ENCODE measurements at places on chromosomes 1 and 21.

- peak; percentile 69 for DNase-seq
Measured at GRCh38 chr1:41842993-41843755, 75.5 kb downstream of the HIVEP3 start.

DNA sequence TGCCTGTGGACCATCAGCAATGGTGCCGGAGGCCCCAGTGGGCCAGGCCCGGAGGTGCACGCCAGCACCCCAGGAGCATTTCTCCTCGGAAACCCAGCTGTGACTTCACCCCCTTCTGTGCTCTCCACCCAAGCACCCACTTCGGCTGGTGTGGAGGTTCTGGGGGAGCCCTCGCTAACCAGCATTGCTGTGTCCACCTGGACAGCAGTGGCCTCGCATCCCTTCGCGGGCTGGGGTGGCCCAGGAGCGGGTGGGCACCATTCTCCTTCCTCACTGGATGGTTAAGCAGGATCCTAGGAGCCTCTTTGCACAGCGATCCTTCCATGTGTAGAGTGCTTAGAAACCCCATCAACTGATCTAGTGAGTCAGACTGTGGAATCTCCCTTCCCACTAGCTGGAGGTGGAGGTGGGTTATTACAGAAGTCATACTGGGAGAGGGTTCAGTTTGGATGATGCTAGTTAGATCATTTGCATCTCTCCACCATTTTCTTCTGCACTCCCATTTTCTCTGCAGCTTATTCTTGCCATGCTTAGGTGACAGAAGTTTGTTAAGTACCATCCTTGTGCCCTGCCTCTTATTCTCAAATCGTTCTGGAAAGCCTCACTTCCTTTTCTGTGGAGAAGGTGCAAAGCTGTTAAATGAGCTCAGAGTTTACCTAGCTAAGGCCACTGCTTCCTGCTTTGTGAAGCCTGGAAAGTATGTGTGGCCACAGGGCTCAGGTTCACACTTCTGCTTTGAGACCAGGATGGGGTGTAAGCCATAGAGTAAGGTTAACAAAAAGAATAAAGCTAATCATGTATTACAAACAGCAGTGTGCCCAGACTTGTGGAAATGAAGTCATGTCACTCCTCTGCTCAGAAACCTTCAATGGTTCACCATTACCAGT is 32.3 kb downstream of the TBX19 start:
- no peak for DNase-seq

DNA sequence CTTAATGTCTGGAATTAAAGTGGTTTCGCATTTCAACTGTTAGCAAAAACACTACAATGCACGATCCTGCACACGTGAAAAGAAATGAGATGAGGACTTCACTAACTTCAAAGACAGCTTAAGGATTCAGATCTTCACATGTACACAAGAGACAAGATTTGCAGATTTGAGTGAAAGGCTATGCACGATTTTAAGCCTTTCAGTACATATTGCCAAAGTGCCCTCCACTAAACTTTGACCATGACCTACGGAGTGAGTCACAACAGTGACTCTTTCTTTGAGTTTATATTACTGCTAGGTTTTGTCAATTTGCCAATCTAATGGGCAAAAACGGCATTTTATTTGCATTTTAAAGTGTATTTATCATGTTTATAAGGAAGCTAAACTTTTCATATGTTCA is 41.2 kb upstream of the CR1L start:
- peak; percentile 5 for DNase-seq

DNA sequence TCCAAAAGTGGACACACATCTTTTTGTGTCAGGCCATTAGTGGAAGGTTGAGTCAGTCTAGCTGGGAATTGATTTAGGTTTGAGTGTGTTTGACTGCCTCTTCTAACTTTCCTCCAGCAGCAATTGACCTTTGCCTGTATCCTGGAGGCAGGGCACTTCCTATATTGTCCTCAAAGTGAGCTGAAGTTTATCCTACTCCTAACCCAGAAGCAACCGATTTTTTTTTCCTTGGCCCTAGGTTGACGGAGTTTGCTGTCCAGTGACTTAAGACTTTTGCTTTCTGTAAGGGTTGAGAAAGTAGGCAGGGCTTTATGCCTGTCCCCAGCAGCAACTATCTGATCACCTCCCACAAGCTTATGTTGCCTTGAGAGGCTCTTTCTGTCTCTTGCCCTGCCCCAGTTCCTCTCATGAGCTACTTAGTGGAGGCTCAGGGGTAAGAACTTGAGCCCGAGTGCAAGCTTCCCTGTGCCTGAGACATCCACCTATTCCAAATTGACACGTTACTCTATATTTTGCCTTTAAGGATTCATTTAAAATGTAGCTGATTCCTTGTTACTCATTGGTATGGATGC is 30.9 kb downstream of the SLC35F3 start:
- DNase-seq: no peak

DNA sequence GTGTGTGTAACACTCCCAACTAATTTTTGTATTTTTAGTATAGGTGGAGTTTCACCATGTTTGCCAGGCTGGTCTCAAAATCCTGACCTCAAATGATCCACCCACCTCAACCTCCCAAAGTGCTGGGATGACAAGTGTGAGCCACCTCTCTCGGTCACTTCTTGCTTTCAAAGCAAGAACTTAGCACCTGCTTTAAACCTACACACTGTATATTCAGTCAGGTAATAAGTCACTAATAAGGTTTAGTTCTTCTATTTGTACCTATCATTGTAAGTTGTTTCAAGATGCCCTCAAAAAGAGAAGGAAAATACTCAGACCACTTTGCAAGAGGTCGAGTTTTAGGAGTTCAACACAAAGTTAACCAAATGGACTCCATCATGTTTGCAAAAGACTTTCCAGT is 431.3 kb downstream of the MRPL39 start:
- no peak for DNase-seq

DNA sequence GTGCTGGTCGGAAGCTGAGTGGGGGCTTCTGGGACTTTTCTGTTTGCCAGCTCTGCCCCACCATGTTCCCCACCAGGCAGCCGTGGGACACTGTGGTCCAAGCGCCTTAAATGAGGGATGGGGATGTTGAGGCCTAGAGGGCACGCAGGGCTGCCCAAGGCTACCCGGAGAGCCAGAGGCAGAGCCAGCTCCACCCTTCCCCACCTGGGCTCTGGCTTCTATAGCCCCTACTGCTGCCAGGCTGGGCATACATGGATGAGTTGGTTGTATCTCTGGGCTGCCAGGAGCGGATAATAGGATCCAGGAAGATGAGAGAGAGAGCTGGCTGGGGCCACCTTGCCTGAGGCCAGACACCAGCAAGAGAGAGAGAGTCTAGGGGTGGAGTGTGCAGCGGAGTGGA is 49.4 kb downstream of the PTPRU start:
- DNase-seq: no peak

DNA sequence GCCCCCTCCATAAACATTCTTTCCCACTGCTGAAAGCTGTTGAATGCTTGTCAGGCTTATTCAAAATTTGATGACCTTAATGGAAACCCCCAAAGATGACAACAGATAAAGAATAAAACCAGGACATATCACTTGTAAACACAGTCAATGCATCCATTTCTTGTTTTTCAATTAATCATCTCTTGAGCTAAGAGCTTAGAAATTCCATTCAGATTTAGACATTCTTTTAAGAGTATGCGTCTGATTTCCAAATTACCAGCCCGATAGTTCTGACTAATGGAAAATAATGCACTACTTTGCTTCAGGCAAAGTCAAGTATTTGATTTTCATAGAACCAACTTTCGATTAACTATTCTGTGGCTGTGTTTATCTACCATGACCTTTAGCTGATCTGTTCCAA is 100.6 kb upstream of the RUNX1 start:
- DNase-seq: no peak

GRCh38 chr1:14136881-14137280 is 436.9 kb downstream of the PRDM2 start:
- no peak for DNase-seq

DNA sequence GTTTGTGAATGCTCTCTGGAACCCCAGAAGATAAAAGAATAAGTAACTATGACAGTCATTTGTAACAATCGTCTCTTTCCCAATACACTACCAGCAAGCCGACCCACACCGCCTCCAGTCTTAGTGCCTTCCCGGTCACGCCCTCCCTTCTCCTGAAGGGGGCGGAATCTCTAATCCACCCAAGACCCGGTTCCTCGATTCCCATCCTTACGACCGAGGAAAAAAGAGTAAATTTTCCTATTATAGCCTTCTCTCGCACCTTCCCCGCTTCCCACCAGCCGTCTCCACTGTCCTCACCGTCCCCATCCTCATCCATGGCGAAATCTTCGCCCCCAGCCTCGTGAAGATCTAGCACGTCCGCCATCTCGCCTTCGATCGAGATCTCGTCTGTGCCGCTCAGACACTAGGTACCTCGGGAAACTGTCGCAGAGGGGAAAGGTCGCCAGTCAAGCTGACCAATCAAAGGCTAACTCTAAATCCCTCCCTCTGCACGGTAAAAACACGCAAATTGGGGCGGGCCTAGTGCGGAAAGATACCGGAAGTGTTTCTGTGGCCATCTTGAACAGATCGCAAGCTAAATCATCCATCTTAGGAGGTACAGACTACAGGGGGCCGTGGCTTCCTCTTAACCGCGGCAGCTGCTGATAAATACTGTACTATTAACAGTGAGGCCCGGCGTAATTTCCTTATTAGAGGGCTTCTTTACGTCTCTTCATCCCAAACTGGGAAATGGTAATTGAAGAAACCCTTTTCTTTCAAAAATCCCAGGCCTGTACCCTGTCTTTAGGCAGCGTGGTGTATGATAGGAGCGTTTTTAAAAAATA is at the start of gene RBM8A:
Gene RBM8A (minus strand): TSS at position 422 of the 824 bp plus-strand sequence. CDS start 58 bp downstream, at position 364.
- DNase-seq: peak; percentile 98

DNA sequence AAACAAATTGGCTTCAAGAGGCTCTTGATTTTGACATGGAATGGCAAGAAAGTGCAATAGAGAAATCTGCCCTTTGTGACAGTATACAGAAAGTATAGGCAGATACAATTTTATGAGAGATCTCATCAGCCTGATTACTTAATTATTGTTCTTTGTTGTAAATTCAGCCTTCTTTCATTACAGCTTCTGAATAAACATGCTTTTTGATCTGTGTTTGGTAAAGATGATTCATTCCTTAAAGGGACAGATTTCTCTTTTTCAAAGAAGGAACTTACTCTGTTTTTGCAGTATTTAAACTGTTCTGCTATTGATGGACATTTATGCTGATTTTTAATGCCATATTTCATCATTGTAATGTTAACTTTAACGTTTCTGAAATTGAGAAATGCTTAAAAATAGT is 13.7 kb upstream of the MPC2 start:
- no peak for DNase-seq

DNA sequence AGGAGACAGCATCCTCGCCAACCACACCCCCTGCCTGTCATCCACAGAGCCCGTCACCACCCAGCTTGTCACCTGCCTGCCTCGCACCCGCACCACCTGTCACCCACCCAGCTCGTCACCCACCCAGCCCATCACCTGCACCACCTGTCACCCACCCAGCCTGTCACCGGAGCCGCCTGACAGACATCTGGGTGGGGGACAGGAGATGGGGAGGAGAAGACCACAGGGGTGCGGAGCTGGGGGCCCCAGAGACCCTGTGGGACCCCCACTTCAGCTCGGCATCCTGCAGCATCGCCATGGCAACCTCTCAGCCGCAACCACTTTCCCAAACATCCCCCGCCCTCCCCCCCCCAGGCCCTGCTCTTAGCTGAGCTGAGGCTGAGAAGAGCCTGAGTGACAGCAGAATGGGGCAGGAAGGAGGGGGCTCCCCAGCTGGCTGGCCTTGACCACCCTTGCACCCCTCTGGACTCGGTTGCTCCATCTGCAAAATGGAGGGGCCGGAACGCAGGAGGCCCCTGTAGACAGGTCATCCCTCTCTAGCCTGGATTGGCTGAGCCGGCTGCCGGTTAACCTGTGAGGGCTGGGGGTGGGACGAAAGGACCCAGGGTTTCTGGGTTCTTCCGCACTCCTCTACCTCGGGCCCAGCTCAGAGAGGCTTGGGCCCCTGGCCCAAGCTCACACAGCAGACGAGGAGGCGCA is 11.6 kb downstream of the AHDC1 start:
- DNase-seq: no peak

DNA sequence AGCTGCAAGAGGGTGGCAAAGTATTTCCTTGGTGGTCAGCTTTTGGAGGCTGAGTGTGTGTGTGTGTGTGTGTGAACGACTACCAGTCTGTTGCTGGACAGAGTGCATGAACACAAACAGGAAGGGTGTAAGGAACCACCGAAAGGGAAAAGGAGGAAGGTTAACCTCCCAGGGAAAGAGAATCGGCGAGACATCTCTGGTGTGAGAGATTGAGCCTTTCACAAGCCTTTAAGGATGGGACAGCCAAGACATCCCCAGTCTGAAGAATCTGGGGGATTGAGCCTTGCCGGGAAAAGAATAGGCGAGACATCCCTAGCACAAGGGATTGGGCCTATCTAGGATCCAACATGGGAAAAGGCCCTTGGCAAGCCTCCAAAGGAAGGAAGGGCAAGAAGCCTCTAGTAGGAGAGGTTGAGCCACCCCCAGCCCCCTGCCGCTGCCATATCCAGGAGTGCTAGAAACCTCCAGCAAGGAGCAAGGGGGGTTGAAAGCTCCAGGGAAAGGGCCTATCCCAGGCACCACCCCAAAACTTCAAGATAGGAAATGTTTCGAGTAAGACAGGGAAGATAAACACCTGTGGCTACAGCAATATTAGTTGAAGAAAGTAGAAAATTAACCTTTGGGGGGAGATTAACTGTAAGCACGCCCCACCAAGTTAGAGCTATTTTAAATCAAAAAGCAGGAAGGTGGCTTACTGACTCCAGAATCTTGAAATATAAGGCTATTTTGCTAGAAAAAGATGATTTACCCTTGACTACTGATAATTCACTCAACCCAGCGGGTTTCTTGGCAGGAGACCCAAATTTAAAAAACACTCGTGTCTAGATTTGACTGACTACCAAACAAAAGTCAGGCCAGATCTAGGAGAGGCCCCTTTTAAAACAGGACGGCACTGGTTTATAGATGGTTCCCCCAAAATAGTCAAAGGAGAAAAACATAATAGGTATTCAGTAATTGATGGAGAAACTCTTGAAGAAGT is 3.2 kb downstream of the TEX50 start:
- DNase-seq: no peak

DNA sequence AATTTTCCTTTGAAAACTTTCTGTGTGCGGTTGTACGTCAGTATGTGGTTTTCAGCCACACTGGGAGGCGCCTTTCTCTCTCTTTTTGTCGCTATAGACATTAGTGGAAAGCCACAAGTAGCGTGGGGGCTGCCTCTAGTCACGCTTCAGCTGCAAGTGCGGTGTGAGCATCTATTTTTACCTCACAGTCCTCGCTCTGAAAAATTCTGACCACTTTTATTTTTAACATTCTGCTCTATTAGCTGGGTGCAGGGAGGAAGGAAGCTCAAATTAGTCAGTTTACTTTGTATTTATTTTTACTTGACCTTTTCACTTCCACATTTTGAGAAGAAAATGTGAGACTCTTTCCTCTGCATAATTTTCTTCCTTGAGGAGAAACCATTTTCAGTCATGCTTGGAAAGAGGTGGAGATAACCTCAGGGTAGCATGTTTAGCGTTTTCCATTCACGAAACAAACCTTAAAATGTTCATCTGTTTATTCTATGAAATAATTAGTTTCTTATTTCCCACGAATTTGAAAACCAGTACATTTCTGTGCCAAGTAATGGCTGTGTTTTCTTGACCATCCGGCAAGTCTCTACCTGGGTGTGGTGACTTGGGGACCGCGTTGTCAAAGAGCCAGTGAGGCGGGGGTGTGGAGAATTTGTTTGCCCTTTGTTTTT is 35.6 kb downstream of the ADARB1 start:
- no peak for DNase-seq
